ENCODE measurements at places on chromosomes 3 and 15.

DNA sequence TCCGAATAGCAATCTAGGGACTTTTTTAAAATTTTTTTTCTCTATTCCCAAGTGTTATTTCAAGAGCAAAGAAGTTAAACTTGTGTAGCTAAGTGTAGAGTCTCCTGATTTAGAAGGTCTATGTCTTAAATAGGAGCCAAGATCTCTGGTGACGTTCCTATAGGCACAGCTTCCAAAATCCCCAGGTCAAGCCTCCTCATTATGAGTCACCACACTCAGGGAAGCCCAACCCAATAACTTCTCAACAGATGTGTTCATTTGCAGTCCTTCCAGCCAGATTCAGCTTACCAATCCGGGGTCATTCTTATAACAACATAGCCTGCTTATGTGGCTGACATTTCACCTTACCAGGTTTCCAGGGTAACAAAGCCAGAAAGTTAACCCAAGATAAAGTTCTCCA lies 270.3 kb downstream of the IL5RA start:
- no peak for DNase-seq

DNA sequence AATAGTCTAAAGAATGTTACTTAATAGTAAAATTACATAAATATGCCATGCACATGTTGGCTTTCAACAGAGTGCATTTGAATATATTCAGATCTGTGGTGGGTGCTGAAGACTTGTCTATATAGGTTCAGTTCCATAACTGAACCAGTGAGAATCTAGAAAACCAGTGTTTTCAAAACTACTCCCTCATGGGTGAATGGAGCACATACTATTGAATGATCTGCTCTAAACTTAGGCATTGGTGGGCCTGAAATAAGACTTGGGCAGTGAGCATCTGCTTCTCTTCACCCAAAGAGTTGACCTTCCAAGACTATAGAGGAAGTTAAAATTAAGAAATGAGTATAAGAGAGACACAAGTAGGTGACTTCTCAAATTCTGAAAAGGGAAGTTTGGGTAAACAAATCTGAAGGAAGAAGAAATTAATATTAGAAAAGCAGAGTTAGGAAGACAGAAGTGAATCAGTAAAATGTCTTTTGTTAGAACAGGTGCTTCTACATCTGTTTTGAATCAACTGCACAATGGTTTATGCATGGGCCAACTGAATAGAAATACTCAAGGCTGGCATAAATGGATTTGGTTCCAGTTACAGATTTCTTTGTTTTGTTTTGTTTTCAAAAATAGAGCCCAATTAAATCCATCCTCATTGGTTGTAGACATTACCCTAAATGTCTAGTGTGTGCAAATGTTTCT lies 19.3 kb downstream of the ALCAM start:
- DNase-seq = peak; percentile 31

DNA sequence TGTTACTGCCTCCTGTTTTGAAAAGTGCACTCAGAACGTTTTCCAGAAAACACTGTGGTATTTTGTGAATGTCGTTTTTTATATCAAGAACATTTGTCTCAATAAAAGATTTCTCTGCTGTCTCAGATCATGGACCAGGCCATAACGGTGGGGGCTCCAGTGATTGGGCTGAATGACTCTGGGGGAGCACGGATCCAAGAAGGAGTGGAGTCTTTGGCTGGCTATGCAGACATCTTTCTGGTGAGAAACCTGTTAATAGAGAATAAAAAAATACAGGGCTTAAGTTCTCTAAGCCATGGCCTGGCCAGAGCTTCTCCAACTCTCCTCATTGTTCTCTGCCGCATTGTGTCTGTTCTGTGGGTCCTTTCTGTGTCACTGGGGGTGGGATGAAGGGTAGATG lies 11.7 kb downstream of the PCCB start:
- DNase-seq = no peak

- no peak for DNase-seq
These were observed 10.4 kb downstream of the NSMCE3 start for GRCh38 chr15:29259233-29259632.

- DNase-seq = no peak
These were observed 23.8 kb downstream of the LPP start for GRCh38 chr3:188177721-188178120.

DNA sequence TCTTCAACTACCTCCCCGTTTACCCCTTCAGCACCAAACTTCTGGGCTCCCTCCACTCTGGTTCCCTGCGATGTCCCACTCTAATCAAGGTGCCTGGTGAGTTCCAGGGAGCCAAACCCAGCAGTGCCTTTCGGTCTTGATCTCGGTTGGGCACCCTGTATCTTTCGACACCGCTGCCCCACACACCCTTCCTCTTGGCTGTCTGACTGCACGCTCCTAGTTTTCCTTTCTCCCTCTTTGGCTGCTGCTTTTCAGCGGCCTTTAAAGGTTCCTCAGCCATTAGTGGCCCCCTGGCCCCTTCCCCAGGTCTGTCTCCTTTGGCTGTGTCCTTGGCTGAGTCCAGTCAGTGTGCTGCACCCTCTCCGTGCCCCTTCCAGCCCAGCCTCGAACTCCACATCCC lies 784 bp downstream of the TTLL3 start:
- no peak for DNase-seq

- no peak for DNase-seq
These were observed 110.7 kb upstream of the C2CD4B start for GRCh38 chr15:62275831-62276230.

GRCh38 chr3:105260385-105260784 lies 106.3 kb upstream of the ALCAM start:
- no peak for DNase-seq

GRCh38 chr3:106281221-106281620 lies 412.4 kb upstream of the CBLB start:
- no peak for DNase-seq

DNA sequence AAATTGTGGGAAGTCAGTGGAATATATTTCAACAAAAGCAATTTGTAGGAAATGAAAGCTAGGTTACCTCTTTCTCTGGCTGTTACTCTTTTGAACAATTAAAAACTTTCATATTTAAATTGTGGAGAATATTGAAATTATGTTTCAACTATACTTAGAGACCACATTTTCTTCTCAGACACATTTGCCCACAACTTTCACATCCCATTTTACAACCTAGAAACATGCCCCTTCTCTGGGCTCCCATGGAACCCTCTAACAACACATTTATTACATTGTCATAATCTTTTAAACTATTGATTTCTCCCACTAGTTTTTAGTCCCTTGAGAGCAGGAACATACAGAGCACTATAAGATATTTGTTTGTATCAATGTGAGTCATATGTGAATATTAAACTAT lies 211.7 kb upstream of the TTC14 start:
- DNase-seq = no peak

GRCh38 chr15:78737187-78737820 lies 74.0 kb downstream of the ADAMTS7 start:
- no peak for DNase-seq

DNA sequence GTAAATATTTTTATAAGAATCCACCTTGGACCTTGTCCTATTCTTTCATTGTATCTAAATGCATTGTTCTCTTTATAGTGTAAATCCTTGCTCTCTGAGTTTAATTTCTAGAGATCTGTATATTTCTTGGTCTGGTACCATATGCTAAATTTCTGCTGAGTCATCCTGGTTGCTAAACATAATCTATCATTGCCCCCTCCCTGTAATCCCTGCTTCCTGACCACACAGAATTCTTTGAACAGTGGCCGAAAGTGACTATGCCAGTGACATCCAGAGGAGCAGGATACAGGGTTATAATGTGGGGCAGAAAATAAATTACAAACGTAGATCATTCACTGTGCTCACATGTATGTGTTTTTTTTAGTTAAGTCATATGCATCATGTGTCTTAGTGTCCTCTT lies 143.1 kb downstream of the DIPK2A start:
- DNase-seq = no peak

GRCh38 chr3:49721896-49722781 lies 1.6 kb downstream of the GMPPB start:
- no peak for DNase-seq

- no peak for DNase-seq
These were observed 230.3 kb downstream of the ATP8B4 start for GRCh38 chr15:49888734-49889133.

- DNase-seq = no peak
These were observed 744 bp upstream of the ALDH1A2 start for GRCh38 chr15:58066042-58066867.

- DNase-seq = no peak
These were observed 50.4 kb upstream of the ALCAM start for GRCh38 chr3:105316331-105316730.

- DNase-seq = no peak
These were observed 10.8 kb downstream of the SLC51A start for GRCh38 chr3:196227121-196227561.

DNA sequence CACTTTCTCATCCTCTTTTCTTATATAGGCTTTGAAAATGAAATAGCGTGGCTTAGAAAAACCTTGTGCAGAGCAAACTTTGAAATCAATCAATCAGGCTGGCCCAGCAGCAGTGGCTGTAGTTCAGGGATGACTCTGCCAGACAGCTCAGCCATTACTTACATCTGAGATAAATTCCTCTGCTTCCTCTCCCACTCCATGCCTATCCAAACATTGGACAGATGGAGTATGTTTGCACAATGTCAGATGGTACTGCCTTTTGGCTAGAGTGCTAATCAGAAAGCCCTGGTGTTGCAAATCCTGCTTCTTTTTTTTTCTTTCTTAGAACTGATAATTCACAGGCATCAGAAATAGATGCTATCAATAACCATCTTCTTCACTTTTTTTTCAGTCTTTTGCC lies 1065.1 kb downstream of the AGBL1 start:
- DNase-seq = no peak

- DNase-seq = no peak
These were observed 25.9 kb upstream of the SNRK start for GRCh38 chr3:43260412-43260811.

DNA sequence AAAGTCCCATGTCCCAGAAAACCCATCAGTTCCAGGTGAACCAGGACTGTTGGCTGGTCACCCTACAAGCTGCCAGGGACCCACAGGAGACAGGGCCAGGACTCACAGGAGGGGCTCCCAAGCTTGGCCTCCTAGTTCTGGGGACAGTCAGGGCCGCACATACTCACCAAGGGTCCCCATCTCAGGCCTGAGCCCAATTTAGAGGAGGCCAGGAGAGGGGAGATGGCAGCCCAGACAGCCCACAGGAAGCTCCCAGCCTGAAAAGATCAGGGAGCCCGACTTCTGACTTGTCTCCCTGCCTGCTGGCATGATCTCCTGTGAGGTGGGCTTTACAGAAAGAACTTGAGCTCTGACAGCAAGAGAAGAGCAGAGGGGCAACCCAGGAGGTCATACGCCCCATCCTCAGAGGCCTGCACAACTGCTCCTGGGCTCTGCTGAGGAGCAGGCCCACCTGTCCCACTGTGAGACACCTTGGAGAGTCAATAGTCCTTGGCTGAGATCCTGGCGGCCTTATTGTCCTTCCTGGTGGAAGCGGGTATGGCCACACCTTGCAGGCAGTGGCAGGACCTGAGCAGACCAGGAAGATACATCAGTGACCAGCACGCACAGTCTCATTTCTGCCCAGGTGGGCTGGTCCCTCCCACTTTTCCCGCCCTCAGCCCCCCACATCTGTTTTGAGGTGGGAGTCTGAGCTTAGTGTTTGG lies 2.5 kb upstream of the ISLR start:
- DNase-seq = no peak

GRCh38 chr15:95600367-95600766 lies 730.1 kb upstream of the NR2F2 start:
- DNase-seq = no peak

- no peak for DNase-seq
These were observed 1.1 kb downstream of the PRRT3 start for GRCh38 chr3:9951126-9951525.

DNA sequence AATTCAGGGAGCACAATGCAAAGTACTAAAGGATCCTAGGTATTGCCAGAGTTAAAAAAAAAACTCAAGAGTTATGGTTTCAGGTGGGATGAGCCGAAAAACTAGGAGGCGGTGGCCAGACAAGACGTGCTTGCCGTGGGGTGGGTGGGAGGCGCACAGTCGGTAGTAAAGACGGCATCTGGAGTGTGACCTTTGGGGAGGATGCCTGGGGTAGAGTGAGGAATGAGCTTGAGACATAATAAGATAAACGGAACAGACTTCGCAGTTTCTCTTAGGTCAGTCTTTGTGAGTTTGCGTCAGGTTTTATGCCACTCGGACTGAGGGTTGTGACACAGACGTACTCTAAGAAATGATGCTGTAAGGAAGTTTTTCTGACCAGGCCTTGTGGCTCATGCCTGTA lies 139.6 kb downstream of the LRRK1 start:
- no peak for DNase-seq

GRCh38 chr3:54954521-54954920 lies 26.7 kb upstream of the LRTM1 start:
- DNase-seq = no peak

DNA sequence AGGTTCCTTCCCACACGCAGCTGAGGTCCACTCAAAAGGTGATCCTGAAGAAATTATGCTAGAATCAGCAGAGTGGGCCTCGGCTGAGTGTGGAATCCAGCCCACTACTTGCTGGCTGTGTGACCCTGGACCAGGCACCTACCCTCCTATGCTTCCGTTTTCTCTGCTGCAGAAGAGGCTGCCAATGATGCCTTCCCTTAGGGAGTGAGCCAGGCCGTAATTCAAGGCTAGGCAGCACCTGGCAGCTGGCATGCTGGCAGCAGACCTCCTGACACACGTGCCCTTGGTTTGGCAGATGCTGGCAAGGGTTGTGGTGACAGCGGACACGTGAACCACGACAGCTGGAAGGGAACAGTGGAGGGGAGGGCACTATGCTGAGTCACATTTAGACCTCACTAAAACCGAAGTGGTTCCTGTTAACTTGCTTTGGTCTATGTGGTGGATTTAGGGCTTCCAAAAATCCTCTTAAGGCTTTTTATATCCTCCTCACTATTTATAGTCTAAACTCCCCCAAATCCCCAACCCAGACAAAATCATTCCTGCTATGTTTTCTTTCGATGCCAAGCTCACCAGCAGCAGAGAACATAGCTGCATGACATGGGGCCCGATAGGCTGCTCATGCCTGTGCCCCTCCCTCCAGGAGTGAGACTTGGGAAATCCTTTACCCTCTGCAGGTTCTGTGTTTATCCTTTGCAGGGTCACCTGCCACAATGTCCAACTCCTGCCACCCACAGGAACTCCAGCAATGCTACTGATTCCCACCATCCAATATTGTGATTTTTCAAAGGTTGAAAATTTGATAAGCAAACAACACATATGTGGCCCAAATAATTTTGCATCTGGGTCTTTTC lies 10.6 kb upstream of the PCSK6 start:
- no peak for DNase-seq

- DNase-seq = no peak
These were observed 5.5 kb upstream of the BMF start for GRCh38 chr15:40114218-40114617.

DNA sequence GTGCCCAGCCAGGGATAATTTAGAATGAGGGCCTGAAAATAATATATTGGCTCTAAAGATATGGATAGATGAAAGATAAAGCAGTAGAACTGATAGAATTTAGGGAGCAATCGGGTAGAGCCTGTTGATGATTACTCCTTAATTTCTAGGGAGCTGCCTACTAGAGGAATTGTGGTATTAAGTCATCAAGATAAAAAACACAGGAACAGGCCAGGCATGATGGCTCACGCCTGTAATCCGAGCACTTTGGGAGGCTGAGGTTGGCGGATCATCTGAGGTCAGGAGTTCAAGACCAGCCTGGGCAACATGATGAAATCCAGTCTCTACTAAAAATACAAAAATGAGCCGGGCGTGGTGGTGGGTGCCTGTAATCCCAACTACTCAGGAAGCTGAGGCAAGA lies 130.4 kb downstream of the PCCB start:
- no peak for DNase-seq

Data from NCI-H748 treated with DMSO at 0.1 percent for 48 hours (cell line).